ENCODE measurements at places on chromosomes 7 and 10. TPM values are rescaled to one million over a fixed set of nuclear protein-coding genes. Genes with fewer than 3 reads are reported as not detected.

Gene PGAM2
- 0.35 TPM for total RNA-seq

Gene SPRN
- not detected for total RNA-seq

Gene CCZ1B
- 73.6 TPM for total RNA-seq

Gene NOM1
- total RNA-seq, result 28.5 TPM

Gene CALML5
- total RNA-seq, result not detected

DNA sequence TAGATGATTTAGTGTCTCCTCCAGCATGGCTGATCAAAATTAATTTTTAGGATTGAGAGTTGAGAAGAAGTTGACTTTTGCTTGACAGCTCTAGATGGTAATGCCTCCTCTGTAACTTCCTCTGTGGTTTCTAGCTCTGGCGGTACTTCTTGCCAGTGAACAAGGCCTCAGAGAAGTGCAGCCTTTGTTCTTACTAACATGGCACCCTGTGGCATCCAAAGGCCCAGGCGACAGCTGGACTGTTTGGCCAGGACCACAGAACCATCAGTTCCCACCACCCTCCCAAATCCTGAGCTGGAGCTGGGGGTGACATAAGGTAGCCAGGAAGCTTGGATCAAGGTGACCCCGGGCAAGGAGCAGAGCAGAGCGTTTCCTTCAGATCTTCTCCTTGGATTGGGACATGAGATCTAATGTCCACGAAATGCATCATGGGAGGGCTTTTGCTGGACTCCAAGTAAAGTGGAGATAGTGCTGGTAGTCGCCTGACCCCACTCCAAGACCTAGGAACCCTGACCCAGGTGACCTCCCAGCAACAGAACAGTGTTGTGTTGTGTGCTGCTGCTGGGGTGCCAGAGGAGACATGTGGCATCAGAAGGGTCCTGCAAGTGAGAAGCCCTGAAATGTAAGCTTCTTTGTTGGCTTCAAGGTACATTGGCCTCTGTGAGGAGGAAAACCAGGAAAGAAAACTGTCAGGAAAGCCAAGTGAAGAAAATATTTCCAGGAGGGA lies 41.8 kb downstream of the APBB1IP start:
- H3K36me3 ChIP-seq, result no peaks in the 10 kb centered on the region
- H3K4me1 ChIP-seq, result peaks cover 9% of the 10 kb centered on the region
- H3K4me3 ChIP-seq, result no peak overlapping the region
- no peak for DNase-seq
- H3K27ac ChIP-seq, result no peak overlapping the region

DNA sequence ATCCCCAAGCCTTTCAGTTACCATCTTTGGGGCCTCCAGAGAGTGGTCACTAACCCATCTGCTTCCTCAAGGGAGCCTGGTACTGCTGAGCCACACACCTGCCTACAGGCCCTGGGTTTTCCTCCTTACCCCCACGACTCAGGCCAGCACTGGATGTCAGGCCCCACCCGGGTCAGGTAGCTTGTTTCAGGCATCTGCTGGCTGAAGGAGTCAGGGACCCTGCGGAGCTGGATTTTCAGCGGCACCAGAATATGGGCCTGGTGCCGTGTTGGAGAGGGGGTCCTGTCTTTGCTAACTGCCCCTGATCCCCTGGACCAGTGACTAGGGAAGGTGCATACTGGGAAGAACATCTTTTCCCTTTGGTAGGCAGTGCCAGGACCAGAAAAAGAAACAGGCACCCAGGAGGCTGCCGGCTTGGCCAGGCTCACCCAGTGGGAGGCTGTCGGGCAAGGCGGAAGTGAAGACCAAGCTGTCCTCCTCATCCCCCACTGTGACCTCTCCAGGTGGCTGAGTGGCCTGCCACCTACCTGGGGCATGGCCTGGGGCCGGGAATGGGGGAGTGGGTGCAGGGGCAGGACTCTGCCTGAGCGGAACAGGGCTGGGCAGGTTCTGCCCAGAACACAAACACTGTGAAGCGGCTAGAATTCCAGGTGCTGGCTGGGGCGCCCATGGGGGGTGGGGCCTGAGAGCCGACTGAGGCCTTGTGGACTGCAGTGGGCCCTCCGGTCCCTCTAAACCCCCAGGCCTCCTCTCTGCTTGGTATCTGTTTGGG lies 12.4 kb upstream of the SAMD8 start:
- H3K27ac ChIP-seq, result no peak overlapping the region
- no peak overlapping the region for H3K4me3 ChIP-seq
- peaks cover 7% of the 10 kb centered on the region for H3K4me1 ChIP-seq
- DNase-seq, result no peak

GRCh38 chr7:6559896-6560295 lies 8.6 kb upstream of the GRID2IP start:
- no peak for DNase-seq
- H3K27me3 ChIP-seq, result no peaks in the 10 kb centered on the region

GRCh38 chr7:30998180-30998579 lies 34.4 kb downstream of the GHRHR start:
- H3K27me3 ChIP-seq, result 0 out of 2 replicates have a peak, but pooled peaks cover 16% of the 10 kb centered on the region
- no peak overlapping the region for H3K4me3 ChIP-seq
- H3K4me1 ChIP-seq, result no peaks in the 10 kb centered on the region
- no peaks in the 10 kb centered on the region for H3K36me3 ChIP-seq
- no peak overlapping the region for H3K27ac ChIP-seq
- DNase-seq, result no peak

DNA sequence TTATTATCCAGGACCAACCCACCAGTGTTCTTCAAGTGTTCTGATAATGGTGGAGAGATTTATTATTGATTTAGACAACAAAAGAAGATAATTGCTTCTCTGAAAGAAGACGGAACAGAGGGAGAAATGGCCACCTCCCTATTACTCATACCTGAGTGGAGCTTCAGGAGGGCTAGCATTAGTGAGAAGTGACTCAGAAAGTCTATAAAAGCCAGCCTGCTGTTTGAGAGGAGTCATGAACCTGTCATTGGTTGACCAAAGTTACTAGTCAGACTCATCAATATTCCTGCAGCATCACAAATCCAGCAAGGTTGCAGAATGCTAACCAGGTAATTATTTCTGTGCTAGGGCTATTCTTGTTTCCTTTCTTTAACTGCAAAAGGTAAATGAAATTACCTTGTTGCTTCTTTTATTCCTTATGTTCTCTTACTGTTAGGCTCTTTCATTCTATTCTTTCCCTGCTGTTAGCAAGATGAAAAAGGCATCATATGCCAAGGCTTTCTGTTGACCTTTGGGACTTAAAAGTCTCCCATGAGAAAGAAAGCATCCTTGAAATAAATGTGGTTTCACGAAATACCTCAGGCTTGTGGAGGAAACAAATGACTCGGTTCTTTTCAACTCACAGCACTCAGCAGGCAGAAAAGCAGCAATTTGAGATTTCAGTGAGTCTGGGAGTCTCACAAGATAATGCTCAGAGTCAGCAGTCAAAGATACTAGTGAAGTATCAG lies 256.4 kb upstream of the PHYHIPL start:
- H3K27ac ChIP-seq, result peak overlapping the region; percentile 94
- no peaks in the 10 kb centered on the region for H3K36me3 ChIP-seq
- peak overlapping the region; percentile 37 for H3K4me3 ChIP-seq
- H3K4me1 ChIP-seq, result peaks cover 29% of the 10 kb centered on the region

- no peak for DNase-seq
- H3K36me3 ChIP-seq, result no peaks in the 10 kb centered on the region
- no peaks in the 10 kb centered on the region for H3K27me3 ChIP-seq
- peaks cover 3% of the 10 kb centered on the region for H3K4me1 ChIP-seq
Measured at GRCh38 chr7:20146451-20146850, 70.7 kb downstream of the MACC1 start.

DNA sequence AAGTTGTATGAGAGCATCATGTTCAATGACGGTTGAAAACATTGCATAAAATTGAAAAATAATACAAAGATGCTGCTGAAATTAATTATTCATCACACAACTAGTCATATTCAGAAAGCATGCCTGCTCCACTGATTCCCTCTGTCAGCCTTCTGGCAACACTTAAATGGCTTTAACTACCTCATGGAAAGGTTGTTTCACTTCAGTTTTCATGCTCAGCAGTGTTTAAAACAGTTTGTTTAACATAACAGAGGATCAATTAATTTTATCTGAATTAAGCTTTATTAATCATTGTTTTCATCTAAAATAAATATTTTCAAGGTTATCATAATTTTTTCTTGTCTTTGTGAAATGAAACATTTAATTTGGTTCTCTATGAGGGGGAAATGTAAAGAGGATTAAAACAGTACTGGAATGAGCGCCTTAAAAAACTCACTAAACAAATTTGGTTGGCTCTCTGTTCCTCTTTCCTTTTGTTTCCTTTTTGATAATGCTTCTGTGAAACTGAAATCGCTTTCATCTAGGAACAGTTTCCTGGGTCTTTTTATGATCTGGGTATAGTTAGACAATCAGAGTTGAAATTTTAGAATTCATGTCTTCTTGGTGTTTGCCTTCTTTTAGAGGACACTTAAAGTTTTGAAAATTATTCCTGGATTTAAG lies 427.4 kb downstream of the SH2D4B start:
- DNase-seq, result no peak
- H3K4me1 ChIP-seq, result no peaks in the 10 kb centered on the region
- H3K4me3 ChIP-seq, result no peak overlapping the region
- H3K27ac ChIP-seq, result no peak overlapping the region

GRCh38 chr7:76054123-76055120 lies 6.5 kb downstream of the MDH2 start:
- H3K27me3 ChIP-seq, result no peaks in the 10 kb centered on the region
- peaks cover 35% of the 10 kb centered on the region for H3K4me1 ChIP-seq
- H3K4me3 ChIP-seq, result 0 out of 2 replicates have a peak overlapping the region, but pooled peaks have one; percentile 27
- peak overlapping the region; percentile 19 for H3K27ac ChIP-seq
- DNase-seq, result peak; percentile 79

- H3K27ac ChIP-seq, result no peak overlapping the region
- H3K36me3 ChIP-seq, result no peaks in the 10 kb centered on the region
- peaks cover 18% of the 10 kb centered on the region for H3K4me1 ChIP-seq
- no peak overlapping the region for H3K4me3 ChIP-seq
Measured at GRCh38 chr10:73340121-73340520, 18.5 kb downstream of the CFAP70 start.

DNA sequence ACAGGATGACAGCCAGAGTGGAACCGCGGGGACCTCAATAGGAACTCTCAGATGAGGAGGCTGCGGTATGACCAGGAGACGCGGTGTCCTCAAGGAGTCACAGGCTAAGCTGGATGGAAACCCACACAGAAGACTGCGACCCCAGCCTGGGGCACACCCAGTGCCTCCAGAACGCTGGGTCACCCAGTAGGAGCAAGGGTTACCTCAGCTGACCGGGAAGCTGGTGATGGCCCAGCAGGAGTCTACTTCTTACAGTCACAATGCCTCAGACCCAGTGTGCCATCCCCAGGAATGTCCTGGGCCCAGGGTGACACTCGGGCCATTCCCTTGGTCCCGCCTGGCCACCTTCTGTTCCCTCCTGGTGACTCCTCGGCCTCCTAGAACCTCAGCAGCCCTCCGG lies 29.9 kb downstream of the CNPY1 start:
- no peaks in the 10 kb centered on the region for H3K4me1 ChIP-seq
- H3K27ac ChIP-seq, result no peak overlapping the region
- no peak overlapping the region for H3K4me3 ChIP-seq
- H3K36me3 ChIP-seq, result no peaks in the 10 kb centered on the region

DNA sequence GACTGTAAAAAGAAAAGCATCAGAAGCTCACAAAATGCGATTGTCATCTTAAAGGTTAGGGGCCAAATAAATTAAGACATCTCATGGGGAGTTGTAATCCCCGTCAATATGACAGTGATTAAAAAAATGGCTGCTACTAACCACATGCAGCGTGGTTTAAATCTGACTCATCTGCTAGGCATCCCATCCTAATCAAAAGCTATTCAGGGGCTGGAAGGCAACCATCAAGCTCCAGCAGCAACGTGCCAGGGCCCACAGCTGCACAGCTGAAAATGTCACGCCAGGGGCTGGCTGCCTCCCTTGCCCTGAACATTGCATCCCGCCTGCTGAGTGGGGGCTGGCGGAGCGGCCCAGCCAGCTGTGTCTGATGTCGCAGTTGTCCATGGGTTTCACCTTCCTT lies 66.3 kb upstream of the FRMD4A start:
- no peaks in the 10 kb centered on the region for H3K4me1 ChIP-seq
- no peak overlapping the region for H3K4me3 ChIP-seq
- no peaks in the 10 kb centered on the region for H3K27me3 ChIP-seq

GRCh38 chr10:127926455-127926854 lies 19.6 kb downstream of the PTPRE start:
- H3K27me3 ChIP-seq, result no peaks in the 10 kb centered on the region
- no peaks in the 10 kb centered on the region for H3K36me3 ChIP-seq
- no peak overlapping the region for H3K4me3 ChIP-seq
- H3K27ac ChIP-seq, result no peak overlapping the region
- no peak for DNase-seq
- peaks cover 18% of the 10 kb centered on the region for H3K4me1 ChIP-seq

DNA sequence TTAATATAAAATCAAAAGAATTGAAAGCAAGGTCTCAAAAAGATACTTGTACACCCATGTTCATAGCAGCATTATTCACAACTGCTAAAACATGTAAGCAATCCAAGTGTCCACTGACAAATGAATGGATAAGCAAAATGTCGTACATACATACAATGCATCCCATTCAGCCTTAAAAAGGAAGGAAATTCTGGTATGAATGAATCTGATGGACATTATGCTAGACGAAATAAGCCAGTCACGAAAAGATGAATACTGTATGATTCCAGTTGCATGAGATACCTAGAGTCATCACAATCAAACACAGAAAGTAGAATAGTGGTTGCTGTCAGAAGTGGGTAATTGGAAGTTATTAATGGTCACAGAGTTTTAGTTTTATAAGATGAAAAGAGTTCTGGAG lies 9.5 kb upstream of the TAC1 start:
- H3K27ac ChIP-seq, result no peak overlapping the region
- H3K4me3 ChIP-seq, result no peak overlapping the region
- H3K27me3 ChIP-seq, result peaks cover under 1% of the 10 kb centered on the region
- H3K4me1 ChIP-seq, result no peaks in the 10 kb centered on the region
- no peak for DNase-seq
- no peaks in the 10 kb centered on the region for H3K36me3 ChIP-seq

GRCh38 chr10:6091630-6092029 lies 2.8 kb downstream of the RBM17 start:
- no peak for DNase-seq
- no peak overlapping the region for H3K27ac ChIP-seq
- H3K27me3 ChIP-seq, result no peaks in the 10 kb centered on the region
- H3K4me3 ChIP-seq, result 0 out of 2 replicates have a peak overlapping the region, but pooled peaks have one; percentile 21

- no peaks in the 10 kb centered on the region for H3K27me3 ChIP-seq
- H3K4me1 ChIP-seq, result no peaks in the 10 kb centered on the region
- H3K36me3 ChIP-seq, result no peaks in the 10 kb centered on the region
- peak; percentile 73 for DNase-seq
Measured at GRCh38 chr10:118568327-118568848, 27.1 kb downstream of the PRLHR start.

DNA sequence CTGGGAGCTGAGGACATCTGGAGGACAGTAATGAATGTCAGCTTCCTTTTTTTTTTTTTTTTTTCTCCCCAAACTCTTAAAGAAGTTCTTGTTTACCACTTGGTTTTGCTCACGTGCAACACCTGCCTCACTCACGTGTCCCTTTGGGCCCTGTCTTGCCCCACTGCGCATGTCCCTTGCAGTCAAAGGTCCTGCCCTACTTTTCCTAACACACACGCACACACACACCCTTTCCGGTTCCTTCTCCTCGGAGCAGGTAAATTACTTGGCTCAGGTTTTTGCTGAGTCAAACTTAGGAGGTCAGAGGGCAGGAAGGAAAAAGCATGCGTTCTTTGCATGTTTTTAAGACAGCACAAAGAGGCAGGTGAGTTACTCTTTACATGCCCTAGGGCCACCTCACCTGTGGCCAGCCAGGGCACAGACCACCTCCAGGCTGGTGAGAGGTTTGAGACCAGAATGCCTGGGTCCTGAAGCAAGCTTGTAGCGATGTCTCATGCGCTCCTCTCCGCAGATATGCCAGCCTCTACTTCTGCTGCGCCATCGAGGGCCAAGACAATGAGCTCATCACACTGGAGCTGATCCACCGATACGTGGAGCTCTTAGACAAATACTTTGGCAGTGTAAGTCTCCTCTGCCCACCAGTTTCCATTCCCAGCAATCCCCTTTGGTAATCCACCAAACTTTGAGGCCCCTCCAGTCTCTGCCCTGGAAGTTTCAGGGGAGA lies 2.8 kb downstream of the AP1S1 start:
- H3K27me3 ChIP-seq, result no peaks in the 10 kb centered on the region
- H3K4me1 ChIP-seq, result peaks cover 54% of the 10 kb centered on the region
- H3K27ac ChIP-seq, result peak overlapping the region; percentile 78
